ENCODE measurements at places on chromosomes 7 and 10.

GRCh38 chr10:132701099-132701845 lies 84.7 kb downstream of the NKX6-2 start:
- no peak for DNase-seq

GRCh38 chr7:131826960-131827359 lies 270.5 kb upstream of the PODXL start:
- no peak for DNase-seq

DNA sequence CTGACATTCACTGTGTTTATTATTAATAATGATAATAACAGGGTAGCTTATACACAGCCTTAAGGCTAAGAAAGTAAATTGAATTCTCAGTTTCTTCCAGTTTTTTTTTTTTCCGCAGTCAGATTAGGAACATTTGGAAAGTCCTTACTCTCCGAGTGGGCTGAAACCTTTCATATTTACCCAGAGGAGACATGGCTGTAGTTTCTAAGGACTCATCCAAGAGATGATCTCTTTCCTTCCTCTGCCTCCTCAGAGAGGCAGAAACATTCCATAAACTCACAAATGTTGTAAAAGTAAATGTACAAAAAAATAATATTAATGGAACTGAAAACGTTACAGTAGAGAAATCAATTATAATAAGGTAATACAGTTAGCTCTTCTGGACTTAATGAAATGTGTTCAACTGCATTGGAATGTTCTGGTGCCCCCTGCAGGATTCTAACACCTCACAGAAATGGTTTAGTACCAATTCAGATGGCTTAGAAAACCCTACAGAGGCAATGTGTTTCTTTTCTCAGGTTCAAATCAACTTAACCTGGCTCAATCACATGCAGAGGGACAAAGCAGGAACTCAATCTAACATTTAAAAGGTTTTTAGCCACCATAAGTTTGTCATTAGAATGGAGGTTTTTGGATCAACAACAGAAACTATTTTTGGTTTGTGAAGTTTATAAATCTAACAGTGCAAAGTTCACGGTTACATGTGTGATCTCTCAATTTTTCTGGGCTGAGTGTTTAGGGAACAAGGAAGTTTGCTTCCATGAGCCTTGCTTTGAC lies 71.7 kb downstream of the ICA1 start:
- peak; percentile 55 for DNase-seq

DNA sequence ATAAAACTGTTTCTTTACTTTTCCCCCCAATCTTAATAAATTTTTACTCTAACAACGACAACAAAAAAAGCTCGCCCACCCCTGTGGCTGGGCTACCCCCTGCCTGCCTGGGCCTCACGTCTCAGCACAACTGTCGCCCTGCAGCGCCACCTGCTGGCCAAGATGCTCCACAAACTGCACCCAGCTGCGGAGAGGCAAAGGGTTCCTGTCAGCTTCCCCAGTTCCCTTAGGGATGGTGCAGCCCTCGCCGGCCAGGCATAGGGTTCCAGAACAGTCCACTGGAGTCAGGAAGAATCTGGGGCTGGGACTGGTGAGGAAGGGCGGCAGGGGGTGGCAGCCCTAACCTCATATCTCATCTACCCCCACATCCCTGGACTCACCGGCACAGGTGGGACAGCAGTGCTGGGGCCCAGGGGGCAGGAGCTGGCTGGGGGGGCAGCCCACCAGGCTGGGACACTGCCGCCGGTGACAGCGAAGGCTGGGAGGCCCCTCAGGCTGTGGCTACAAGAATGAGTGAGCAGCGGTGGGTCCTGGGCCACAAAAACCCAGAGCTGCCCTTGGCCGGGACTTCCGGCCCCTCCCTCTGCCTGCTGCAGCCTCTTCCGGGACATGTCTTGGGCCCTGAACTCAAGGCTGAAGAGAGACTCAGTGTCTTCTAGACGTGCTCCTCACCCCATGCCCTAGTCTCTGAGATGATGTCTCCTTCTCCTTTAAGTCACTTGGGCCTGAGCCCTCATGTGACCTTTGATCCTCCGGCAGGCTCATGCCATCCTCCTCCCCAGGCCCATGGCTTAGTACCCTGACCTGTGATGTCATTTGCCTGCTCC lies 21.2 kb downstream of the ATP6V1F start:
- peak; percentile 58 for DNase-seq

DNA sequence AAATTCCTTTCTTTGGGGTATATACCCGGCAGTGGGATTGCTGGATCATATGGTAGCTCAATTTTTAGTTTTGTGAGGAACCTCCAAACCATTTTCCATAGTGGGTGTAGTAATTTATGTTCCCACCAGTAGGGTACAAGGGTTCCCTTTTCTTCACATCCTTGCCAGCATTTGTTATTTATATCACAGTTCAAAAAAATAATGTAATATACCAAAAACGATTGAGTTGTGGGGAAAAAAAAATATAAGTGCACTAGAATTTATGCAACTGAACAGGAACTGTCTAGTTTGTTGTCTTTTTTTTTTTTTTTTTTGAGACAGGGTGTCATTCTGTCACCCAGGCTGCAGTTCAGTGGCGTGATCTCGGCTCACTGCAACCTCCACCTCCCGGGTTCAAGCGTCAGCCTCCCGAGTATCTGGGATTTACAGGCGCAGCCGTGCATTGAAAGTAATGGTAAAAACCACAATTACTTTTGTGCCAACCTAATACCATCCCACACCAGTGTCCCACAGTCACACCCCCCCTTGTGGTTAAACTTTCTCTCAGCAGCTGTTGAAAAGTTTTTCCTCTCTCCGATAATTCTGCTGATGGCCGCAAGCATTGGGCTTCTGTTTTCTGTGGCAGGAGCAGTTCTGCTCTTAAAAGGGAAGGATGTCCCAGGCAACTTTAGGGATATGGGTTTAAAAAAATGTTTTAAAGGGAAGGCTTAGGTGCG lies 6.8 kb upstream of the LAT2 start:
- DNase-seq, result peak; percentile 72

DNA sequence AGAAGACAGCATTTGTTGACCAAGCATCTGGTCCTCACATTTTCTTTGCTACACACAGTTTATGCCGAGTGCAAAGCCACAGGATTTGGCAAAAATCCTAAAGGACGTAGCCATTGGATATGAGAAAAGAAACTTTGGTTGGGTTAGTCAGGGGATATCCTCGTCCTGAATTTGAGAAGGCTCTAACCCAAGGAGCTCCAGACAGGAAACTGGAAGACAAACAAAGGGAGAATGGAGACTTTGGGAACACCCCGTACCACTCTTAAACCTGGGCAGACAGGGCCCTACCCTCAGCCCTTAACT lies 146.6 kb upstream of the FRMD4A start:
- no peak for DNase-seq

GRCh38 chr7:119733127-119733879 lies 539.7 kb upstream of the KCND2 start:
- no peak for DNase-seq

- DNase-seq, result no peak
Measured at GRCh38 chr7:117711556-117711955, 161.7 kb downstream of the CTTNBP2 start.

- DNase-seq, result no peak
Measured at GRCh38 chr10:133154996-133155778, 4.8 kb upstream of the KNDC1 start.

DNA sequence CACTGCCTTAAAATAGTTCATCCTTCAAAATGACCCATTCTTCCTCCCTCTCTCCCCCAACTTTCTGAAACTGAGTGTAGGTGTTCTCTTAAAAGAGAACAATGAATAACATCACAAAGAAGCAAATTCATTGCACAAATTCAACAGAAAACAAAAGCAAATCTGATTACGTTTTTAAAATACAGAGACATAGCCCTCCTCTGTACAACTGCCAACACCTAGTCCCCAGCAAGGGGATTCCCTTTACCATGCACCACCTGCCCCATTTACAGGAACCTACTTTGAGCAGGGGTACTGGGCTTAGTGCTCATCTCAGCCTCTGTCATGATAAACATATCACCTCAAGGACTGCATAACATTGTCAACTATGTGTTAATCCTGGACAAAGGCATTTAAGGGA lies 302.8 kb upstream of the AOAH start:
- no peak for DNase-seq

DNA sequence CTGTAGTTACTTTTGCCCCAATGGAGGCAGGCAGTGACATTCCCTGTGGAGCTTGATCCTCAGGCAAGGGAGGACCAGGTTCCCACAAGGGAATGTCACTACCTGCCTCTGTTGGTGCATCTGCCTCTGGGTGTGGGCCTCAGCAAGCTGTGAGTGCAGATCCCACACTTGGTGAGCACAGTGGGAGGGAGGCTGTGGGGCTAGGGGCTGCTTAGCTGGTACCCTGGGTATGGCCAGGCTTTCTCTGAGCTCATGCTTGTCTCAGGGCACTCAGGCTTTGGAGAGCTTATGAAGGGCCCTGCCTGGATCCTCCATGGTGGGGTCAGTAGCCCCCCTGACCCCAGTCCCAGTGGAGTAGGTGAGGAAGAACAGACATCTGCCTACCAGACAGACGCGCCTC lies 16.2 kb upstream of the ZNF488 start:
- DNase-seq, result no peak

DNA sequence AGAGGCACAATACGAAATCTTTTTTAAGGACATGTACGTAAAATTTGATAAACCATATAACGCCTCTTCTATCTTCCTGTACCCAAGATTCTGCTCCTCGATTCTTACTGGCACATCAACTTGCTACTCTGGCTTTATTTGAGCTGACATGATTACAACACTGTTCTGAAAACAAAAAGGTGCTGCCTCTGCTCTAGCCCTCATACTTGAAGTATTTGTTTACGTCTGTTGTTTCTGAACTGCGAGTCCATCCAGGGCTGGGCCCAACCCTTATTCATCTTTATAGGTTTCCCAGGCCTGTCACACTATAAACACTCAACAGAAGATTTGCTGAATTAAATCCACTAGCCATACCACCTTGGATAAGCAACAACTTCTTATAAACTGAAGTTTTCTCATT lies 96.2 kb upstream of the SVIL start:
- DNase-seq, result no peak

DNA sequence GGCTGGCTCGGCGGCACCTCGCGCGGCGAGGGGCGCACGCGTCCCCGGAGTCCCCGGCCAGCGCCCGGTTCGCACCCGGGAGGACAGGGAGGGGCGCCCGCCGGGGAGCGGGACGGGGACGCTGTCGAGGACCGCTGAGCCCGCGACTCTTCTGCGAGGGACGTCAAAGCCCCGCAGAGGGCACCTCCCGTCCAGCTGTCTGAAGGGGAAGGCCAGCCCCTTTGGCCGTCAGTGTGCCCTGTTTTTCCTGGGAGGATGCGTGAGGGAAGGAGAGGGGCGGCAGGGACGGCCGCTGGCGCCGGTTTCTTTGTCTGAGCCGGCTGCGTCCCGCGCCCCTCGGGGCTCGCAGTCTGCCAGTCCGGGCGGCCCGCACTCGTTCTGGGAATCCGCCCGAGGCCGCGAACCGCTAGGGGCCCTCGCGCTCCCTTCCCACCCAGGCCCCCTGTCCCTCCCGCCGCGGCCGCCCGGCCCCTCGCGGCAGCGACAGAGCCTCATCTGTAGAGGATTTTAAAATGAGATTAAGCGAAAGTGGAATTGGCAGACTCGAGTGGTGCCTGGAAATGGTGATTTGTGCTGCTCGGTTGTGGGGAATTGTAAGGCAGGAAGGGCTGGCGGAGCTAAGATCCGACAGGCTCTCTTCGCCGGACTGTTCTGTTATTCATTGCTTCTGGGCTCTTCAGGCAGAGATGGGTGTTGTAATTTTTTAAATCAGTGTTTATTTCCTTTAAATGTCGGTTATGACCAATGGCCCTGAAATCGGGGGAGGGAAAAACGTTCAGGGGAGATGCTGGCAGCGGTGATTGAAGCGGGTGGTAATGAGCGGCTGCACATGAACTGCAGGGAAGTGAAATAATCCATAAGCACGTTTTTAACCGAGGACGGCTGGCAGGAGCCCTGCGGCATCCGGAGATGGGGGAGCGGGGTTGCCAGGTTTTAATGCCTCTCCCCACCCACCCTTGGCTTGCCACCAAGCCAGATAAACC lies 618 bp upstream of the RELN start:
- DNase-seq, result no peak

GRCh38 chr10:93746844-93747284 lies 10.9 kb upstream of the LGI1 start:
- peak; percentile 48 for DNase-seq

- DNase-seq, result no peak
Measured at GRCh38 chr7:41257660-41258059, 445.2 kb downstream of the INHBA start.

DNA sequence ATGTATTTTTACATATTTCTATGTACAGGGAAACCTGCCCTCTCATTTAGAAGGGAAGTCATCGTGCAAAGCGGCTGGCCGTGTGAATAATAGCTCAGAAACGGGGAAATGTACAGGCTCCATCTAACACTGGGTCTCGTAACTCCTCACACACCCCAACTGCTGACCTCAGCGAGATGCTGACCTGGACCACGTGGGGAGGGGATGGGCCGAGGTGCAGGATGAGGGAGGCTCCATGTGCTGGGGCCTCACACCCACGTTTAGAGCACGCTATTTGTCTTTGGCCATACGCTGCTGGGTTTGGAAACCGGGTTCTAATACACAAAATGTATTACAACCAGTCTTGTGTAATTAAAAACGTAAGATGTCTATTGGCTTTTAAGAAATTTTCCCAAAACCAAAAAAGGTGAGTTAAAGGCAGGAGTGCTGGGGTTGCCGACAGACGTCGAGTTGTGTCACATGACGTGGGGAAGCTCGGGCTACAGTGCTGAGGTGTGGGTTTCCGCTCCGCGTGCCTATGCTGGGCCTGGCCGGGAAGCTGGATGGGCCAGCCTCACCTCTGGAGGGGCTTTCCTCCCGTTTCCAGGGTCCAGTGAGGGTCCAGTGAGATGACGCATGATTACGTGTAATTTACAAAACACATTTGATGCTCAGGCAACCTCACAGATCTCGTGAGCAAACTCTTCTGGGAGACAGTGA lies 215.6 kb downstream of the DNAJB6 start:
- no peak for DNase-seq

GRCh38 chr10:100894589-100895294 lies 18.0 kb upstream of the SLF2 start:
- DNase-seq, result no peak

- DNase-seq, result peak; percentile 26
Measured at GRCh38 chr7:51430480-51431086, 114.0 kb upstream of the COBL start.

DNA sequence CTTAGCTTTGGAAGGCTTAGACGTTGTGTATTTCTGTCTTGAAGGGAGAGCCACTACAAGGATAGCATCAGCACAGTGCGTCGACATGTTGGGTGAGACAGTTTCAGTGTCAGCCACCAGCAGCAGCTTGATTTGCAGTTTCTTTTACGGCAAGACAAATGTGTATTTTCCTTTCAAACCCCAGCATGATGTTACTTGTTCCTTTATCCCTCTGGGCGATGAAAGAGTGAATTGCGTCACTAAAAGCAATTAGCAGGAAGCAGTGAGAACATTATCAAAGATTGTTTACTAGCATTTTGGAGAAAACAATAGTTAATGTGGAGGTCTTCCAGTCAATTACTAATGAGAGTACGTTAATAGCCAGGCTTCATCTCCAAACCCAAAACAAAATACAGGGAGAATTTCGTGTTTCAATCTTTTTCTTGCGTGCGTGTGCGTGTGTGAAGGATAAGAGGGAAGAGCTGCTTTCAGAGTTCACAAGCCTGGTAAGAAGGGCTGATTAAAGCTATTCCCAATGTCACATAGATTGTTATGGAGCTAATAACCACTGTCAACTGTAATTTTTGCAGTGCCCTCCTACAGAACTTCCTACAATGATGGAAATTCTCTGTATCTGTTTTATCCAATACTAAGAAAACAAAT lies 157.1 kb upstream of the AOAH start:
- DNase-seq, result no peak

- DNase-seq, result no peak
Measured at GRCh38 chr10:19096501-19097073, 48.0 kb downstream of the MALRD1 start.
